Activated CD4-positive, alpha-beta T cell treated with anti-CD3 and anti-CD28 coated beads, Interleukin-10, Interleukin-2, amounts not matched to agents 100 ng/mL and 50 ng/mL, durations not matched to agents 16 hours and 8 hours (primary cell): ENCODE measurements at places on chromosomes 16 and 17.

DNA sequence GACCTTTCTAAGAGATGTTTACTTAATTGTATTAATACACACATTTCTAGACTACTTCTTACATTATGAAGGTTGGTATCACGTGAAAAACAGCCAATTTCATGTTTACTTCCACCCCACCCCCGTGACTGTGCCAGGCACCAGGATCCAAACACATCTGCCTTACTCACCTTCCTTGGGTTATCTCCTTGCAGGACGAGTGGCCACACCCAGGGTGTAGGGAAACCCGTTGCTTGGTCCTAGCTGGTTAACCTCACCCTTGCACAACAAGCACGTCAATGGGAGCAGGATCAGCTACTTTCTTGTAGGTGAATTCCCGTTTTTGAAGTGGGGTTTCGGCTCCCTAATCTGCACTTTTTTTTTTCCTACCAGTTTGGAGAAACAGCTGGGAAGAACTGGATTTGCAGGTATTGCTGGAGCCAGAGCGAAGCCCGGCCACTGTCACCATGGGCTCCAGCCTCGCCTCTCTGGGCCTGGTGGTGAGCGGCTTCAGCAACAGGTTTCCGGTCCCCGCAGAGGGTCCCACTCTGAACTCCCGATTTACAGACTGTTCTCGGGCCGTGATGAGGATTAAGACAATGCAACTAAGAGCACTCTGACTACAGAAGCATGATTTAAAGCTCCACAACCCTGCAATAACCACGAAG is 2.1 kb upstream of the UBB start:
- no peak for DNase-seq

GRCh38 chr17:47718634-47719405 is 14.2 kb upstream of the TBX21 start:
- peak; percentile 56 for DNase-seq

DNA sequence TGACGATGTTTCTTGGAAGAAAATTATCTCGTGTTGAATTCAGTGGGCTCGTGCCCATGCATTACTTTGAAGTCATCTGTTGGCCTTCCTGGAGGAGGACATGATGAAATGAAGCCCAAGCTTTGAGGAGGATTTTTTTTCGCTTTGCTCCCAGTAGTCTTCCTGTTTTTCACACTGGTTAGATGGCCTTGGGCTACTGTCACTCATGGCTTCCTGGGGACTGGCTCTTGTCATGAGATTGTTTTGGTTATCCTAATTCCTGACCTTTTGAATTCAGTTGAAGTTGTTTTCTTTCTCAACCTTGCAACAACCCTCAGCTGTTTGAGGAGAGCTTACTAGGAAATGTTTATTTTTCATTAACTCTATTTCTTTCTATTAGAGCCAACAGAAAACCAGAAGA is 430.7 kb downstream of the HS3ST3B1 start:
- DNase-seq: no peak

DNA sequence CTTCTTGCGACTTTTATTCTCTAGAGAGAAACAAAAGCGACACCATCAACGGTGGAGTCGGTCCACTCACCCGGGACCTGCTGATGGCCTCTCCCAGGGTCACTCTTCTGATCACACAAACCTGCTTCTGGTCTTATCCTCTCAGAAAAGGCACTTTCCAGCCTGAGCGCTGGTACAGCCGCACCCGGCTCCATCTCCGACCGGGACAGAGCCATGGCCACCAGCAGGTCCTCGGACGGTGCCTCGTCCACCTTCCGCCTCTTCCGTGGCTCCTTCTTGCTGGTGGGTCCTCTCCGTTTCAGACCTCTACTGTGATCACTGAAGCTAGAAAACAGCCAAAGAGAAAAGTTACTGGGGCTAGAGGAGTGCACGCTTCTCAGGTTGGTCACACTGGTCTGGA is 13.7 kb downstream of the SLX4 start:
- no peak for DNase-seq

DNA sequence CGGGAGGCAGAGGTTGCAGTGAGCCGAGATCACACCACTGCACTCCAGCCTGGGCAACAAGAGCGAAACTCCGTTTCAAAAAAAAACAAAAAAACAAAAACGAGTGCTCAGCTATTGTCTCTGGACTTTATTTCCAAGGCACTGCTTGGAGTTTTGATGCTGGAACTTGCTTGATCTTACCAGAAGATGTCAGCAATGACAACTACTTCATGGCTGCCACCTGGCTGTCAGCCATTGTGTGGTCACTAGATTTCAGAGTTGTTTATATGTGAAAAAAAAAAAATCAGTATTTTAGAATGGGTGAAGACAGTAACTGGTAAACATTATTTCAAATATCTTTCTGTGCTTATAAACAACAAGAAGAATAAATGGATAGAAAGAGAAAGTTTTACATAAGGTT is 26.3 kb upstream of the OR4D1 start:
- peak; percentile 20 for DNase-seq

DNA sequence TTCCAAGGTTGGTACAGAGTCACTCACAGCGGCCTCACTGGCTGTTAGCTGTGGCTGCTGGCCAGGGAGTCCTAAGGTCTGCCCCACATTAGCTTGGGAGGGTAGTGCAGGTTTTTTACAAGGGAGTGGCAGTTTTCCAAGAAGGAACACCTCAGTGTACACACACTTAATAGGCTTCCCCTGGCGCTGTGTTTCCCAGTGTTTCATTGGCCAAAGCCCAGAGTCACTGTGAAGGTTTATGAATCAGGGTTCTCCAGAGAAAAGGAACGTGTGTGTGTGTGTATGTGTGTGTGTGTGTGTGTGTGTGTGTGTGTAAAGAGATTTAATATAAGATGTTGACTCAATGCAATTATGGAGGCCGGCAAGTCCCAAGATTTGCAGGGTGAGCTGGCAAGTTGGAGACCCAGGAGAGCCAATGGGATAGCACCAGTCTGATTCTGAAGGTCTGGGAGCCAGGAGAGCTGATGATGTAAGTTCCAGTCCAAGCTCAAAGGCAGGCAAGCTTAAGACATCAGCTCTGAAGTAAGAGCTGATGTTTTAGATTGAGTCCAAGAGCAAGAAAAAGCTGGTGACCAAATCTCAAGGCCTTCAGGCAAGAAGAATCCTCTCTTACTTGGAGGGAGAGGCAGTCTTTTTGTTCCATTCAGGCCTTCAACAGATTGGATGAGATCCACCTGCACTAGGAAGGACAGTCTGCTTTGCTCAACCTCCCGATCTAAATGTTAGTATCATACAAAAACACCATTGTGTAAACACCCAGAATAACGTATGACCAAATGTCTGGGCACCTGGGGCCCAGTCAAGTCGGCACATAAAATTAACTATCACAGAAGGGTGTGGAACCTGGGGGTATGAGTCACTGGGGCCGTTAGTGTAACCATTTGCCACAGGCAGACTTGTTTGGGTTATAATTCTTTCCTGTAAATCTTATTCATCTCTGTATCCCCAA is 206.8 kb downstream of the PRKCA start:
- peak; percentile 90 for DNase-seq

DNA sequence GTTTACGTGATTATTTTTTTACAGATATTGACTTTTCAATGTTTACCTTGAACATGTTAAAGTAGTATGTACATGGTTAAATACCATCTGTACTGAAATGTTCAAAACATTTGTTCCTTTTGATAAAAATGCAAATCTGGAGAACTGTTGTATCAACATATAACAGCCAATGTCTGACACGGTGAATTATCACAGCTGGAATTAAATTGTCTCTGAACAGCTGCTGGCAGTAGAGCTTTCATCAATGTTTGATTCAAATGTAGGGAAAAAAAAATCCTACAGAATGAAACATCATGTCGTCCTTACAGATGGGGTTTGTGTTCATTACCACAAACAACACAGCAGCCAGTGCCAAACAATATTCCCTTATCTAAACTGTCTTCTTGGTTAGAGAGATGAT is 79.9 kb downstream of the TOX3 start:
- no peak for DNase-seq

- DNase-seq: no peak
Measured at GRCh38 chr16:82405736-82406135, 221.0 kb upstream of the CDH13 start.

- DNase-seq: no peak
Measured at GRCh38 chr16:3174618-3175148, 13.3 kb upstream of the OR1F1 start.

- DNase-seq: peak; percentile 54
Measured at GRCh38 chr17:34386697-34387550, 23.9 kb upstream of the CCL1 start.

GRCh38 chr16:89729863-89730593 is 8.7 kb downstream of the ZNF276 start:
- no peak for DNase-seq
